ENCODE measurements at places on chromosomes 2 and 18.

GRCh38 chr18:58541146-58541788, 87.6 kb downstream of the ALPK2 start:
- no peak for DNase-seq

- DNase-seq: no peak
Measured at GRCh38 chr2:197777823-197778407, 7.2 kb downstream of the BOLL start.

DNA sequence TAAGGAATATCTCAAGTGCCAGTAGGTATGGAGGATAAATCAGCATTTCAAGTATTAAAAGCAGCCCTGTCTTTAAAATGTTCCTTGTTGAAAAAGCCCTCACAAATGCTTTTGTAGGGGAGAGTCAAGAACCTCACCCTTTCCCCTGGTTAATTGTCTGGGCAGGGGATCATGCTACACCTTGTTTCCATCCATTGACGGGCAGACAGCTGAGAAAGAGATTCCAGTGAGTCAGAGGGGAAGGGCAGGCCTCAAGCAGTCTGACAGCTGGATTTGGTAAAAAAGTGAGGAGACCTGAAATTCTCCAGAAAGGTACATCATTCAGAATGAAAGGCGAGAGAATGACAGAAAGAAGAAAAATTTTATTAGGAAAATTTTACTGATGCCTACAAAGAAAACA, 203.2 kb upstream of the CYP26B1 start:
- no peak for DNase-seq

GRCh38 chr2:174697255-174697654, 67.0 kb downstream of the CHRNA1 start:
- peak; percentile 40 for DNase-seq

DNA sequence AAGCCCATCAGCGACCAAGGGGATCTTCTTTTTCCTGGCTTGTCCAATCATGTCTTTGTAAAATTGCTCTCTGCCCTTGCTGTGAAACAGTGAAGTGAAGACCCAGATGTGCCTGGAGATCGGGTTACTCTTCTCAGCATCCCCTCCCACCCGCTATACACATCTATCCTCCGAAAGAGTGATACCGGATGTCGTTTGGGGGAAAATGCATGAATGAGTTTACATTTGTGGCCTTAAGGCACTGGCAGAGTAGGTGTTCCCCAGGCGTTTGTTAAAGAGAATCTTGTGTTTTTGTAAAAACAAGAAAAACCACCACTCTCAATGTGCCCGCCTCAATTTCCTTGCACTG, 528.3 kb downstream of the CMPK2 start:
- DNase-seq: no peak

DNA sequence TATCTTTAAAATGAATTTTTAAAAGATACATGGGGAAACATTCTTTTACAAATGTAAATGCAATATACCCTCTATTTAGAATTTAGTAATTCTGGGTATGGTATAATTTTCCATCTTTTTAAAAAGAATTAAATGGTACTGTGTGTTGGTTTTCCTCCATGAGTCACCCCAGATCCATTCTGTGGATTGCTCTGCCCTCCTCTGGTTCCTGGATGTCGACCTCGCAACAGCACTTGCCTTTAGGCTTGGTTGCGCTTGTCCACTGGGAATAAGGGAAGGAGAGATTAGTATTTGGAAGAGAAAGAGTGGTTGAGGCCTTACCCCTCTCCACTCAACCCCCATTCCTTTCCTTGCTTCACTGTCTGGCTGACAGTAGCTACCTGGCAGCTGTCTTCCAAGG, 90.4 kb downstream of the FTCDNL1 start:
- no peak for DNase-seq

DNA sequence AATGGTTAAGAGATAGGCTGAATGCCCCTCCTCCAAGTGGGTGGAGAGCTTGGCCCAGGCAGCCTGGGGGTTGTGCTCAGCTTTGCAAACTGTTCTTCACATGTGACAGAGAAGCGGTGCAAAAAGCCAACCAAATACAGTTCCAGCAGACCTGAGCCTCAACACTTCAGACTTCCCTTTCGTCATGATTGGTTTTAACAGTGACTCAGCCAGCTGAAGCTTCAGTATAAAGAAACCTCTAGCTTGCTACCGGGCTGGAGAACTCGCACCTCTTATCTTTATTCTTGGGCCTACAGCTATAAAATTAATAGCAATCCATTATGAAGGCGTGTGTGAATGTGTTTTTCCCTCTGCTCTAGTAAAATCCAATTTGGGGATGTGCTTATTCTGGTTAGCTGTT, 20.0 kb downstream of the SETBP1 start:
- no peak for DNase-seq

DNA sequence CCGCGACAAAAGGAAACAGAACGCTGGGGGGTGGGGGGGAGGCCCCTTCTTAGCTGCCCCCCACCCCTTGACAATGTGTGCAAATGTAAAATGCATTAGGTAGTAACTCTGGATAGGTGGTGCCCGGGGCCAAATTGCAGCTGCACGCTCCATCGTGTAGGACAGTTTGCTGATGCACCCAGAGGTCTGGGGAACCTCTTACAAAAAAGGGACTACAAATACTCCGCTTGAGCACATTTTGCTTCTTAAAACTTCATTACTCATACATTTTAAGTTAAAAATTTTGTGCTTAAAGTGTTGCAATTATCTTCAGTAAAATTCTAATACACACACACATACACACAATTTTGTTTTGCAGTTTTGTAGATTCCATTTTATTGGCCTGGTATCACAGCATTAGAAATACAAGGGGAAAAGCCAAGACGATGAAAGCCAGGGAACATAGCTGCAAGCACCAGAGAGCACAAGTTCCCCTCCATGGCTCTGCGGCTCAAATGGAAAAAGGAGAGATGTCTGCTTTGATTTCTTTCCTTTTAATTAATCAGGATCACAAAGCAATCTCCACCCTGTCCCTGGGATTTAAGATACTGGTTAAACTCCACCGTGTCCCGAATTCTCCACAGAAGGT, 582.1 kb downstream of the ZEB2 start:
- no peak for DNase-seq
